ENCODE measurements at places on chromosomes 12 and 14.

DNA sequence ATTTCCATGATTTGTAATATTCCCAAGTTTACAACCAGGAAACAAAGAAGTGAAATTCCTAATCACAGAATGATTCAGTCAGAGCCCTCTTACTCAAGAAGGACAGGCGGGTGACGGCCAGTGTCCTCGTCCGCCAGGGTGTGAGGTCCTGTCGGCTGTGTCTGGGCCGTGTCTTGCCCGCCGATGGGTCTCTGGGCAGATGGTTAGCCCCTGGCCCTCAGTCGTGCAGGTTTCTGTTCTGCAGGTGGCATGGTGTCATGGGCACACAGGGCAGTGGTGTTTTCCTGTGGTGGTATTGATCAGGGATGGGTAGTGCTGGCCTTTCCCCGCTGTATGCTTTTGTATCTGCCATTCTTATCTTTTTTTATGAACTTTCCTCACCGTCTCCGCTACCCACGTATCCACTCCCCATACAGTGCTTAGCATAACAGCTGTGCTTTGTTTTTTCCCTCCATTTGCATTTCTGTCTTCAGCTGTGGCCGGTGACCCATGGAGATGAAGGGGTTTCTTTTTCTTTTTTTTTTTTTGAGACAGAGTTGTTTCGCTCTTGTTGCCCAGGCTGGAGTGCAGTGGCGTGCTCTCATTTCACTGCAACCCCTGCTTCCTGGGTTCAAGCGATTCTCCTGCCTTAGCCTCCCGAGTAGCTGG, 100.7 kb downstream of the TSPAN9 start:
- no peak for DNase-seq

- no peak for DNase-seq
Measured at GRCh38 chr12:8088574-8088973, 6.5 kb downstream of the NECAP1 start.

GRCh38 chr12:107528731-107529365, 156.8 kb upstream of the PWP1 start:
- no peak for DNase-seq

DNA sequence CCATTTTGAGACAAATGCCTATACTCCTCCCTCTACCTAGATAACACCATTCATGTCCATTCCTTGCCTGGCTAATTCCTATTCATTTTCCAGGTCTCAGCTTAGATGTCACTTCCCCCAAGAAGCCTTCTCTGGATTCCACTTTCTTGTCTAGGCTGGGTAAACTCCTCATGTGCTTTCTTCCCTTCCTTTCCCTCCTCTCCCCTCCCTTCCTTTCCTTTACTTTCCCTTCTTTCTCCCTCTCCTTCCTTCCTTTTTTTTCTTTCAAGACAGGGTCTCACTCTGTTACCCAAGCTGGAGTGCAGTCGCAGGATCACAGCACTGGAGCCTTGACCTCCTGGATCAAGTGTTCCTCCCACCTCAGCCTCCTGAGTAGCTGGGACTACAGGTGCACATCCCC, 3.5 kb upstream of the UTP20 start:
- DNase-seq, result no peak

DNA sequence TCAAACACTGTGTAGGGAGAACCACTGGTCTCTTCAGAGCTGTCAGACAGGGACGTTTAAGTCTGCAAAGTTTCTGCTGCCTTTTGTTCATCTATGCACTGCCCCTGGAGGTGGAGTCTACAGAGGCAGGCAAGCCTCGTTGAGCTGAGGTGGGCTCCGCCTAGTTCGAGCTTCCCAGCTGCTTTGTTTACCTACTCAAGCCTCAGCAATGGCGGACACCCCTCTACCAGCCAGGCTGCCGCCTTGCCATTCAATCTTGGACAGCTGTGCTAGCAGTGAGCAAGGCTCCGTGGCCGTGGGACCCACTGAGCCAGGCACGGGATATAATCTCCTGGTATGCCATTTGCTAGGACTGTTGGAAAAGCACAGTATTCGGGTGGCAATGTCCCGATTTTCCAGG, 24.6 kb upstream of the YBX3 start:
- DNase-seq, result no peak

DNA sequence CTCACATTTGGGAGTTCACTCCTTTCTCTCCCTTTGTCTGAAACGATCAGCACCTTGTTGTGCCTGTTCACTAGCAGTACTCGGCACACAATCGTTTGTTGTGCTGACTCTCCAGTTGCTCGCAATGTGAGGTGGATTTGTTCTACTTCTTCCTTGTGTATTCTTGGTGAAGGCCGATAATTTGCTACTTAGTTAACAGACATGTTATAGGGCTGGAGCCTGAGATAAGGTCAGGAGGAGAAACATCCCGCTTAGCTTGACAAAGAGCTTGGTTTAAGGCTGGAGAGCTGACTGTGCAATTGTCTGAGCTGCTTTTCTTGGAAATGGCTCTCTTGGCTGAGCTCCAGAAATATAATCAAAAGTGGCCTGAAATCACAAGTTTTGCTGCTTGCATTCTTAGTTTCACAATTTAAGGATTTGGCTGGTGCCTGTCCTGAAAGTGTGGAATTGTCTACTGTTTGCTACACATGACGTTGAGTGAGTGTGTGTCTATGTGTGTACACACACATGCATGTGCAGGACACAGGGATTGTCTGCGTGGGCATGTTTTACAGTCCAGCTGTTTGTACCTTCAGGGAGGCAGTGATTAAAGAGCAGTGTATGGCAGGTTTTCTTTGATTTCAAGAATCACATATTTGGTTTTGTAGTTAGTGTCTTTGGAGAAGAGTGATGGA, 77.7 kb downstream of the ARF6 start:
- DNase-seq, result peak; percentile 27

GRCh38 chr12:108271951-108272872, 66.9 kb downstream of the CMKLR1 start:
- no peak for DNase-seq

GRCh38 chr12:4763549-4763948, 43.3 kb downstream of the GALNT8 start:
- peak; percentile 28 for DNase-seq

- no peak for DNase-seq
Measured at GRCh38 chr14:84492685-84493084, 1037.3 kb upstream of the FLRT2 start.

DNA sequence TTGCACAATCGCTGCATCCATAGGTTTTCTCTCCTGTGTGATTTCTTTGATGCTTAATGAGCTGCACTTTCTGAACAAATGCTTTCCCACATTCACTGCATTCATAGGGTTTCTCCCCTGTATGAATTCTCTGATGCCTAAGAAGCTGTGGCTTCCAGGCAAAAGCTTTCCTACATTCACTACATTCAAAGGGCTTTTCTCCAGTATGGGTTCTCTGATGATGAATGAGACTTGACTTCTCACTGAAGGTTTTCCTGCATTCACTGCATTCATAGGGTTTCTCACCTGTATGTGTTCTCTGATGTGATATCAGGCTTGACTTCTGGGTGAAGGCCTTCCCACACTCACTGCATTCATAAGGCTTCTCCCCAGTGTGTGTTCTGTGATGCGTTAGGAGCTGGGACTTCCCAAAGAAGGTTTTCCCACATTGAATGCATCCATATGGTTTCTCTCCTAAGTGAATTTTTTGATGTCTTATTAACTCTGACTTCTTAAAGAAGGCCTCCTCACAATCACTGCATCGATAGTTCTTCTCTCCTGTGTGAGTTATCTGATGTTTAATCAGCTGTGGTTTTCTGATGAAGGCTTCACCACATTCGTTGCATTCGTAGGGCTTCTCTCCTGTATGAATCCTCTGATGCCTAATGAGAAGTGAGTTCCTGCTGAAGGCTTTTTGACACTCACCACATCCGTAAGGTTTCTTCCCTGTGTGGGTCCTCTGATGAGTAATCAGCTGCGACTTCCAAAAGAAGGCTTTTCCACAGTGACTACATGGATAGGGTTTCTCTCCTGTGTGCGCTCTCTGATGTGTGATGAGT, 30.3 kb downstream of the ZNF605 start:
- DNase-seq, result no peak

DNA sequence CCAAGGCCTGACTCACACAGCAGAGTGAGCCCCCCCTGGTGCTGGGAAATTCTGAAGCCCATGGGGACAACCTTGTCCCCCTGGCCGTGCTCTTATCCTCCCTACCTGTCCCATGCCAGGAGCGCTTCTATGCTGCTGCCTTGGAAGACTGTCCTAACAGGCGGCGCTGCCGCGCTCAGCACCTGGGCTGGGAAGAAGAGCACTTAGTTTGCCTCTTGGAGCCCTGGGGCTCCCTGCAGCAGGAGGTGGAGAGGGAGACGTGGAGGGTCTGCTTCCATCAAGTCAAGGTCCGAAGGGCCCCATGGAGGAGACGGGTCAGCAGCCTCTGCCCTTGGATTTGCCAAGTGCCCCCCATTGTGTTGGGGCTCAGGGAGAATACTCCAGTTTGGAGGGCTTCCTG, 300.5 kb downstream of the CACNA1C start:
- no peak for DNase-seq

GRCh38 chr12:45745861-45746277, 16.4 kb downstream of the ARID2 start:
- DNase-seq, result peak; percentile 27

- no peak for DNase-seq
Measured at GRCh38 chr14:56131865-56132833, 13.9 kb downstream of the PELI2 start.

DNA sequence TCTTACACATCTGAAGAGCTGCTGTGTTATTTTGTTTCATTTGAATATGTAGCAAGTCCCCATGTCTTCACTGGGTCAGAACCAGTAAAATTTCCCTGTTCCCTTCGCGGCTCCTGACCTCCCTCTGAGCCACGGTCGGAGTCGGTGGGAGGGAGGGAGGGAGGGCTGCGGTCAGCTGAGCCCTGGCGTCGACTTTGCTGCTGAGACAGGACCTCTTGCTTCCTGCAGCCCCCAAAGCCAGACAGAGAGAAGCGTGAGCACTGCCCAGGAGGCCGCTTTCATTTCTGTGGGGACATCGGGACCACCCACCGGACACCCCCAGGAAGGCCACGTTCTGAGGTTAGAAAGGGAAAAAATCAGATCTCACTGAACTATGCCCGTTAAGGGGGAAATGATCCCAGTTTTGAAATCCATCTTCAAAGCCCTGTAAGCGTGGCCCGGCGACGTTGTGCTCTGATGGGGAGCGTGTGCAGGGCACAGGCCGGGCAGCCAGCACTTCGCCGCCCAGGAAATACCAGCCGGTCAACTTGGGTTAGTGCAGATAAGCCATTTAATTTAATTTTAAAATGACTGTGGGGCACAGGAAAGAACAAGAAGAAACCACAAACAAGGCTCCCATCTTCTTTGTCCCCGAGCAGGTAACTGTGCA, 42.1 kb downstream of the NOC4L start:
- no peak for DNase-seq

- no peak for DNase-seq
Measured at GRCh38 chr12:107296681-107297089, 203.3 kb upstream of the CRY1 start.

DNA sequence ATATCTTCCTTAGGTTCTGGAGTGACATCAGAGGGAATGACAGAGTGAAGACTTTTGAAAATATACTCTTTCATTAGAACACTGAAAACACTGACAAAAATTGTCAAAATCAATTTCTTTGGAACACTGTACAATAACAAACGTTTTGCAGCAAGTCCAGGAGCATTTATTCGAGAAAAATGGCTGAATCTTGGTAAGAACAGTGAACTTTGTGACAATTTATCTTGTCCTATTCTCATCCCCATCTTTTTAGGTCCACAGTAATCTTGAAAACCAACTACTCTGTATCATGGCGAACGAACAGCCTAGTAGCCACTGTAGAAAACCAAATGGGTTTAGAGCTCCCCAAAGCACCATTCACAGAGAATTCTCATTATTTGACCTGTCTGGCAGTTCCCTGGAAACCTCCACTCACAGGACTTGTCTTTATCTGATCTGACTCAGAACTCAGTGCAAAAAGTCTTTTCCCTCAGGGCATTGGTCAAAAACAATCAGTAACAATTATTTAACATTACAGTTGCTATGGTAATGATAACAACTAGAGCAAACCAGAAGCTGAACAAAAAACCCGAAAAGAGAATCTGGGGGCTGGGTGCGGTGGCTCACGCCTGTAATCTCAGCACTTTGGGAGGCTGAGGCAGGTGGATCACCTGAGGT, 20.3 kb upstream of the PPP2R5E start:
- DNase-seq, result no peak

- DNase-seq, result no peak
Measured at GRCh38 chr12:71838676-71839075, 883 bp upstream of the TBC1D15 start.

GRCh38 chr12:92221656-92222315, 76.1 kb upstream of the BTG1 start:
- DNase-seq, result no peak

Data from HT-29 (cell line).